RPMI7951 (cell line): ENCODE measurements at places on chromosomes 5 and 9. TPM values are rescaled to one million over a fixed set of nuclear protein-coding genes. Genes with fewer than 3 reads are reported as not detected.

GRCh38 chr9:113454914-113455761 lies 8.4 kb upstream of the RGS3 start:
- DNase-seq: peak; percentile 87

GRCh38 chr5:82152978-82153481 lies 125.1 kb downstream of the RPS23 start:
- no peak for DNase-seq

DNA sequence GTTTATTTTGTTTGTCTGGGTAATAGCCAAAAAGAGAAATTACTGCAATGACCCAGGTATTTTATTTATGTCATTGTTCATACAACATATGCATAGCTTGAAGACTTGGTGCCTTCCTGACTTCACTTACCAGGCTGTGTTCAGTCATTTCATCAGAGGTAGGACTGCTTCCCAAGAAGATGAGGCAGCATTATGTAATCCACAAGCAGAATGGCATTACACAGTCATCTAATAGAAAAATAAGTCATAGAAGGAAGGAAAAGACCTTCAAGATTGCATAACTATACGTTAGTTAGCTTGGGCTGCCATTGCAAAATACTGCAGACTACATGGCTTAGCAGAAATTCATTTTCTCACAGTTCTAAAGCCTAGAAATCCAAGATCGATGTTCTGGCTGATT lies 167.5 kb downstream of the NMUR2 start:
- DNase-seq: no peak

DNA sequence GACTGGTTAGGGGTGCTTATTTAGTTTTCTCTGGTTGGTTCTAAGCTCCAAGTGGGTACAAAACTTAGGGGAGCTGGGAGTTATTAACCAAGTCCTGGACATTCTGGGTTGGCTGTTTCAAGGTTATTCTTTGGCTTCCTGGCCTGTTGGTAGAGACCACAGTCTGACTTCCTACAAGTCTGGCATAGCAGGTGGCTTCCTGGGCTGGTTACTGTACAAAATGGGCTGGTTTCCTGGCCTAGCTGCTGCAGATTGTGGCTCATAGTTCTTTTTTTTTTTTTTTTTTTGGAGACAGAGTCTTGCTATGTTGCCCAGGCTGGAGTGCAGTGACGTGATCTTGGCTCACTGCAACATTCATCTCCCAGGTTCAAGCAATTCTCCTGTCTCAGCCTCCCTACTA lies 46.3 kb upstream of the BARHL1 start:
- DNase-seq: no peak

GRCh38 chr9:126198854-126199253 lies 127.8 kb upstream of the MVB12B start:
- DNase-seq: no peak

DNA sequence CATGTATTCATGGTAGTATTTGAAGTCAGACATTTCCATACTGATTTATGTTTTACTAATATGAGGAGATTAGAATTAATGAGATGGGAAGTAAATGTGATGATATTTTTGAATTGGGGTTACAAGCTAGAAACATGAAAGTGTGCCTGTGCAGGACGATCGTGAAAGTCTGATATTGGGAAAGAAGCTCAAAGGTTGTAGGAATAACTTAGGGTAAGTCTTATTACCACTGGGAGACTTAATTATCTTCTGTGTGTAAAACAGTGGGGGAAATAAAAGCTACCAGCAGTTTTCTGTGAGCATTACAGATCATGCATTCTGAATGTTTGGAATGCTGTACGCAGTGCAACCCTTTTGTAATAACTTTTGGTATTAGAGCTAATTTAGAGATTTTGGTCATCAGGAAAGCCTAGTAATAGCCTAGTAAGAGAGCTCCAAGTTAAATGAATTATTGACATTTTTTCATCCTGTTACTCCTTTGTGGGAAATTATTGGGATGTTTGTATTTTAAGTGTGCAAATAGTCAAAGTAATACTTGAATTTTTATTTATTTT lies 153.9 kb downstream of the PCSK5 start:
- DNase-seq: no peak

GFI1B gene
- not detected in 2 replicates for total RNA-seq
